H4 (cell line): ENCODE measurements at places on chromosomes 7 and 10. TPM values are rescaled to one million over a fixed set of nuclear protein-coding genes. Genes with fewer than 3 reads are reported as not detected.
A peak's percentile ranks its signal among the peaks of the same experiment; 100 is the strongest.

GDF2 gene
- not detected in 2 replicates for total RNA-seq

DNA sequence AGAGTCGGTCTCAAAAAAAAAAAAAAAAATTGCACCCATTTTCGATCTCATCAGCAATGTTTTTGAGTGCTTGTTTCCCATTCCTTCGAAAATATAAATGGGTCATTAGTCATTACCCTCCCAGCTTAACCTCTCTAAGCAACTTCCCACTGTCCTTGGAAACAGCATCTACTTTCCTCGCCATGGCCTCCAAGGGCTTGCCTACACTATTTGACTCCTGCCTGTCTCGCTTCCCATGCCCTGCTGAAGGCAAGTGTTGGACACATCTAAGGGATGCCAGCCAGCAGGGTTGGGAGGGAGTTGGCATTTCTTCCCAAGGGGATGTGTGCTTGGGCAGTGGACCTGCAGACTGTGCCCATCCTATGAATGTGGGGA is 12.7 kb upstream of the RHBDD2 start:
- DNase-seq = no peak

DNA sequence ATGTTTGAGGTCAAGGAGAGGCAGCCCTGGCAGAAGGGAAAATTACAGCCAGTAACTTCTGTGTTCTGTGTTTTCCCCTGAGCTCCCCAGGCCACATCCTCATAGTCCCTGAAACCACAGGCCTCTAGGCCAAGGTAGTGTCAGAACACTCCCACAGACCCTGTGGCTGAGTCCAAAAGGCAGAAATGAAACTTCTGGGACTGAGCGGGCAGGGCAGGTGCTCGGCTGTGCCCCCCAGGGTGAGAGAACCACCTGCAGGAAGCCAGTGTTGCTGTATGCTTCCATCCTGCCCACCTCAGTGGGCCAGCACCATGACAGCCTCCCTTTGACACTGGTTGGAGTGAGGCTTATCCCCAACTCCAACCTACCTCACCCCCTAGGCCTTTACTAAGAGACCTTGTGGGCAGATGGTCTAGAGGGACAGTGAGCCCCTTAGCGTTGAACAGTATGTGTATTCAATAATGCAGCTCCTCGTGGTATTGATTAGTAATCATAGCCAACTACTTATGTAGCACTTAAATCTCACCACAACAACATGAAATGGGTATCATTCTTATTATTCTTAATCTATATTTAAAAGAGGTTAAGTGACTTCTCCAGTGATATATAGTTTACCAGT is 30.3 kb downstream of the PIK3CG start:
- DNase-seq = no peak

GRCh38 chr7:88202799-88203198 is 17.0 kb downstream of the SRI start:
- no peak for DNase-seq

DNA sequence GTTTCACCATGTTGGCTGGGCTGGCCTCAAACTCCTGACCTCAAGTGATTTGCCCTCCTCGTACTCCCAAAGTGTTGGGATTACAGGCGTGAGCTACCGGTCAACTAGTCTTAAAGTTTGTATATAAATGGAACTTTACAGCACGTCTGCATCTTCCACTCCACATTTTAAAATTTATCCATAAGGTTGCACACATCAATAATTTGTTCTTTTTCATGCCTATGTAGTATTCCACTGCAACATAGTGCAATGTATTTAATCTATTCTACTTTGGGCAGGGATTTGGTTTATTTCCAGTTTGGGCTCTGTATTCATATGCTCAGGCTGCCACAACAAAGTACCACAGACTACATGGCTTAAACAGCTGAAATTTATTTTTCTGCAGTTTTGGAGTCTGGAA is 90.0 kb downstream of the NPTX2 start:
- DNase-seq = no peak

- DNase-seq = no peak
These were observed 2.5 kb downstream of the SH3PXD2A start for GRCh38 chr10:103852856-103853255.

GRCh38 chr7:45970454-45970853 is 49.4 kb upstream of the IGFBP3 start:
- DNase-seq = no peak

- no peak for DNase-seq
These were observed 221.2 kb downstream of the ADRA2A start for GRCh38 chr10:111298031-111298430.

DNA sequence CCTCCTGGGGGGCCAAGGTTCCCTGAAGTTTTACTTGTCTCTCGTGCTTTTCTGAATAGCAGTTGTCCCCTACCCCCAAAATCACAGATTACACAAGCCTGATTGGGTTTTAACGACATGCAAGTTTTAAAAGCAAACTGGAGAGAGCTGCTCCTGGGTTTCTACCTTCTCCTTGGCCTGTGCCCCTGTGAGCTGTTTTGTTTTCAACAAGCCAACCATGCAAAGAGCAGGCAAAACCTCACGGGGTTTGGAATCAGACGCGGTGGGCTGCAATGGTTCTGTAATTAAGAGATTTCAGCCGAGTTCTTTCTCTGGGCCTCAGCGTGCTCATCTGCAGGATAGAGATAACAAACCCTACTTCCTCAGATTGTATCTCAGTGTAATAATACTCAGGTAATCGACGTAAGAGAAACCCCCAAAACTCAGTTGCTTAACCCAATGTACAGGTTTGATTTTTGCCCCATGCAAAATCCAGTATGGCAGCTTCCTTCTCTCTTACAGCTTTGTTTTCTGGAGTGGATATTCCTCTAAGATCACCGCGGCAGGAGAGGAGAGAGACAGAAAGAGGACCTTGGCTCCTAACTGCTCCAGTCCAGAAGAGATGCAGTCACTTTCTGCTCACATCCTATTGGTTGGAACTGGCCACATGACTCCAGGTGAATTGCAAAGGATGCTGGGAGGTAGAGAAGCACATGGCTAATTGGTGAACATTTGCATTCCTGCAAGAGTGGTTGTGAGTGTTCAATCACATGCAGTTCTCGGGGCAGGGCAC is 42.0 kb downstream of the MYL10 start:
- DNase-seq = no peak

DNA sequence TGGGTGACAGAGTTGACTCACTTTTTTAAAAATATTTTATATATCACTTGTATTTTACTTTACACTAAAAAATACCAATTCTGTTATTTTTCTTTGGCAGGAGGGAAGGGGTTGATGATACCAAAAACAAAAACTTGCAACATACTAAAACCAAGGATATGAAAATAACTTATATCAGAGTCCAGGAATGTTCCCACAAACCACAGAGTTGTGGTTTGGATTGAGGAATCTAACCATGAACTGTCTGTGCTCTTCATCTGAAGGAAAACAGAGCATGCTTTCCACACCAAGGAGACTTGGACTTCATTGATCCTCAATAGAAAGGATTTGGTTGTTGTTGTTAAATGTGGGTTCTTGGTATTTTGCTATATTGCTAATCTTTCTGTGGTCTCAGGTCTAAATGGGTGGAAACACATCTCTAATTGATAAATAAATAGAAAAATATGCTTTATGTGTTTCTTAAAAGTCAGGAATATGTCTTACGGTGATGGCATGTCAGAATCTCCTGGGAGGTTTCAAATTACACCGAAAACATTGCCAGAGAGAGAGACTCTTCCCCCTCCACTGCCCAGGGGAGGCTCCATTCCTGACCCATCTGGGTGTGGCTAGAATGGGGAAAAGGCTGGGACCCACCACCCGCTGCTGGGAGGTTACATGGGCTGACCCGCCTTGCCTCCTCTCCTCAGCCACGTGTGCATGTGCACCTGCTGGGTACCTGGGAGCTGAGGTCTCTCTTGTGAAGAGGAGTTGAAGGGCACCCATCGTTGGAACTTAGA is 46.9 kb upstream of the STK17A start:
- DNase-seq = peak; percentile 74

DNA sequence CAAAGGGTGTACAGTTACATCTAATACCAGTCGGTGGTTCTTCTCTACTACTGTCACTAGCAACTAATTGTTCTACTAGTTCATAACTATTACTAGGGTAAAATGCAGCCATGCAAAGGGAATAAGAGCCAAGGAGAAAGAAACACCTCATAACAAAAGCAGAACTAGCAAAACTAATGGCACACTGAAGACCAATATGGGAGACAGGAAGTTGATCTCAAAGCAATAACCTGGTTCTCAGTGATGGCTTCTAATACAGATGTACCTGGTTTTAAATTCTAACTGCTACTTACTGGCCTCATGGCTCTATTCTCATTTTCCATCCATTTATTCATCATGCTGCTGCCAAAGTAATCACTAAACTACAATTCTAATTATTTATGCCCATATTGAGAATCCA is 170.3 kb downstream of the SEMA3E start:
- DNase-seq = no peak

DNA sequence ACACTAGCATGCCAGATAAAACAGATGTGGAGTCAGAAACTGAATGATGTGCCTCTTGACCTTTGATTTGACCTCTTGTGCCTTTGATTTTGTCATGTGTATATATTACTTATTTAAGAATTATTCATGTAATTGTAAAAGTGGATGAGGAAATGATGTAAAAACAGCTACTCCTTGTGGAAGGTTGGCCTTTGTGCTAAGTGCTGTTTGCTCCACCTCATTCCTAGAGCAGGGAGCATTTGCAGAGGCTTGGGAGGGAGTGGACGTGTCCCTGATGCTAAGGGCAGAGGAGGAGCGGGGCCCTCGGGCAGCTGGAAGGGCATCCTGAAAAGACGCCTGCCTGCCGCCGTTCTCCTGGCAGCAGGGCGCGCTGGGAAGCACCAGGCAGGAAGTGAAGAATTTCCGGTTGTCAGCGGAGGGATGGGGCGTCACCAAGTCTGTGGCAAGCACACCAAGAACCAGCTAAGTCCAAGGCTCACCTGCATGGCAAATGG is 197.6 kb upstream of the ZNF32 start:
- no peak for DNase-seq

GRCh38 chr10:28806488-28806941 is 129.2 kb downstream of the BAMBI start:
- DNase-seq = no peak

- peak; percentile 76 for DNase-seq
These were observed 830 bp upstream of the ZNF438 start for GRCh38 chr10:31032258-31033132.

DNA sequence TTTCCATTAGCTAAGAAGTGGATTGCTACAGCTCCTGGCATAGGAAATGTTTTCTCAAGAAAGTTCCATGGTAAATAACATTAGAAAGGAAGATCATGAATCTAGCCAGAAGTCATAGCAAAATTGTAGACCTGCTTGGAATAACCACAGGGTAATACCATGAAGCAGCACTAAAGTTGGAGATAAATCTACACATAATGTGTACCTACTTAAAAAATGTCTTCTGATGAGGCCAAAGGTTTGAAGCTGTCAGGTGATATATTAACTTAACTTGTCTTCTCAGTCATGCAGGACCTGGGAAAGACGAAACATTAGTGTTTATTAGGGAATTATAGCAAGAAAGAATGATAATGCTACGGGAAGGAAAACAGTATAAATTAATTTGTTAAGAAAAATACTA is 6.3 kb downstream of the CISD1 start:
- DNase-seq = no peak
